Activated T-cell treated with anti-CD3 and anti-CD28 coated beads, Interleukin-2, amount 50 U/mL, for 72 hours (primary cell): ENCODE measurements at places on chromosomes 7 and 10. TPM values are rescaled to one million over a fixed set of nuclear protein-coding genes. Genes with fewer than 3 reads are reported as not detected.

Gene POR
- total RNA-seq, result 31.6 TPM

Gene GPRIN2
- not detected for total RNA-seq

Gene IL15RA
- 30.0 TPM for total RNA-seq

Gene ADCY1
- 52.3 TPM for total RNA-seq

Gene CPA4
- 0.32 TPM for total RNA-seq

Gene OR9A2
- 0.32 TPM for total RNA-seq

Gene CABCOCO1
- not detected for total RNA-seq

DNA sequence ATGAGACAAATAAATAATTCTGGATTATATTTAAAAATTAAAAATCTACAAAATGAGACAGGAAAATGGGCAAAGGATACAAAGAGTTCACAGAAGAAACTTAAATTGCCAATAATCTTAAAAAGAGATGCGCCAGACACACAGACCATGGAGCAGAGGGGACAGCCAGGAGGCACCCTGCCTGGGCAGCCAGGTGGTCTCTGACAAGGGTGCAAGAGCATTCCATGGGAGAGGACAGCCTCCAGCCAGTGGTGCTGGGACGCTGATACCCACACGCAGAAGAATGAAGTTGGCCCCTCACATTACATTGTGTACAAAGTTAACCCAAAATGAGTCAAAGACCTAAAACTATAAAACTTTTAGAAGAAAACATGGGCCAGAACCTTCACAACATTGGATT lies 106.3 kb downstream of the NKX6-2 start:
- DNase-seq, result no peak

- no peak for DNase-seq
Observed at GRCh38 chr7:121562259-121562658, 166.2 kb upstream of the FAM3C start.

DNA sequence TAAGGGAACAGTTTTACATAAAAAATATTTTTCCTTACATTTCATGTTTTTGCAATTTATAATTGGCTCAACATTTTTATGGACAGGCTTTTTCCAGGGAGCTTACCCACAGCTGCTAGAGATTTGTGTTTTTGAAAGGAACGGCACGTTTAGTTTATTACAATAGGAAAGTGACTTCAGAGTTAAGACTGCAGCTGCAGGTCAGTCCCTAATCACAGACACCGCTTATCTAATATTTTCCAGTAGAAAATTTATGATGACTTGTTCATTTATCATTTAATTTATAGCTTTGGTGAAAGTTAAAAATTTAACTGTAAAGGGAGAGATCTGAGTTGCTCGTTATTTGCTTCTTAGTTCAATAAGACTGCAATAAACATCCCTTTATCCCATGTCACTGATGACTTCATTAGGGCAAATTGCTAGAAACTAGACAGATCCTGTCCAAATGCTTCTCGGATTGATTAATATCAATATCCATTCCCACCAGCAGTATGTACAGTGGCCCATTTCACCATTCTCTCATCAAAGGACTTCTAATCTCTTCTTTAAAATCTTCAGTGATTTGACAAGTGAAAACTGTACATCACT lies 97.0 kb upstream of the ODAD2 start:
- no peak for DNase-seq

DNA sequence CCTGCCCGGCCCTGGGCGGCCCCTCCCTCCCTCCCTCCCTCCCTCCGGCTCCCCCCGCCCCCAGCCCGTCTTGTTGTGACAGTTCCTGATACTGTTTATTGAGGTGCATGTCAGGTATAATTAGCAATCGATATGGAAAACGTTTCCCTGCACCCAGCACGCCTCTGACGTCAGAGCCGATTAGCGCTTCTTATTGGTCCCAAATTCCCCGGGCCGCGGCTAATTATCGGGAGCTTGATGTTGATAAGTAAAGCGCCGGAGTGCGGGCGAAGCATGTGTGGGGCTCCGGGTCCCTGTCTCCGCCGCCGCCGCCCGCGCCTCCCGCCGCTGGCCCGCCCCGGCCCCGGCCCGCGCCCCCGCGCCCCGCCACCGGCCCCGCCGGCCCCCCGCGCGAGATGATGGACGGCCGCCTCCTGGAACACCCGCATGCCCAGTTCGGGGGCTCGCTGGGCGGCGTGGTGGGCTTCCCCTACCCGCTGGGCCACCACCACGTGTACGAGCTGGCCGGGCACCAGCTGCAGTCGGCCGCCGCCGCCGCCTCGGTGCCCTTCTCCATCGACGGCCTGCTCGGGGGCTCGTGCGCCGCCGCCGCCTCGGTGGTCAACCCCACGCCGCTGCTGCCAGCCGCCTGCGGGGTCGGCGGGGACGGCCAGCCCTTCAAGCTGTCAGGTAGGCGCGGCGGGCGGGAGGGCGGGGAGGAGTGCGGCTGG lies at the start of gene UNCX:
UNCX (plus strand) TSS at position 250 of the 710 bp plus-strand sequence; CDS start at position 396, 146 bp downstream.
- DNase-seq, result no peak

- no peak for DNase-seq
Observed at GRCh38 chr7:100808354-100808875, 18.9 kb downstream of the EPHB4 start.

DNA sequence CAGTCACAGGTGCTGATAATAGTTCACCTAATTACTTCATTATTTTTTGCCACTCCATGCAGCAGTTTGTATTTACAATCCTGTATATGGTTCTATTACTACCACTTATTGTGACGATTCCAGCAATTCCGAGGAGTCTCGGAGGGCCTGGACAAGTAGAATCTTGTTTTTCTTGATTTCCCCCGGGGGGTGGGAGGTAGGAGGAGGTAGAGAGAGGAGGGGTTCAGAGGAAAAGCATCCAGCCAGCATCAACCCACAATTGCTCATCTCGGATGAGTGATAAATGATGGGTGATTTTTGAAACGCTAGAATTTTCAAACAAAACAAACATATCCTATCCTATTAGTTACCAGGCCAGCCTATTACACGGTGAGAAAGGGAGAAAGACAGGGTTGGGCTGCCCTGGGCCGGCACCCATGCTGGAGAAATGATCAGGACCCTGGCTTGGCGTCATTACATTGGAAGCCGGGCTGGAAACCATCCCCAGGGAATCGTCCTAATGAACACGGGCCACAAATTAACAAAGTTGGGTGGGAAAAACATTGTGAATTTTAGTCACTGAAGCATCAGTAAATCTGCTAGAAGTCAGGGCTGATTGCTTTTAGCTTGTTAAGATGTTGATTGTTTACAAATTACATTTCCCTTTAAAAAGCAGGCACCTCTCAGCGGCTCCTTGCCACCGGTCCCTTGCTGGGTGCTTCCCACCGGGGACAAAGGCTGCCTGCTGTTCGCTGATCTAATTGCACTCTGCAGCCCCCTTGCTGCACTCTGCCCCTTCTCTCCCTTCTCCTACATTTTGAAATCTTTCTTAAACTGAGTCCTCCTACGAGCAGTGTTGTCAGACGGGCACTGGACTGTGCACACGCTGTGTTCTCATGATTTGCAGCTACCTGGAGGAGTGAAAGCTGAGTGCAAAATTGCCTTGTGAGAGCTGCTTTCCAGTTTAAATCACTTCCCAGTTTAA lies 95.5 kb downstream of the FAM204A start:
- DNase-seq, result no peak

DNA sequence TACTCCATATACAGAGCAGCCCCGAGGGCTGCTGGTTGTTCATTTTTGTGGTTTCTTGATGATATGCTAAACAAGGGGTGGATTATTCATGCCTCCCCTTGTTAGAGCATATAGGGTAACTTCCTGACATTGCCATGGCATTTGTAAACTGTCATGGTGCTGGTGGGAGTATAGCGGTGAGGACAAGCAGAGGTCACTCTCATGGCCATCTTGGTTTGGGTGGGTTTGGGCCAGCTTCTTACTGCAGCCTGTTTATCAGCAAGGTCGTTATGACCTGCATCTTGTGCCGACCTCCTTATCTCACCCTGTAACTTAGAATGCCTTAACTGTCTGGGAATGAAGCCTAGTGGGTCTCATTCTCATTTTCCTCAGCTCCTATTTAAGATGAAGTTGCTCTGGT lies 31.3 kb downstream of the GNAT3 start:
- no peak for DNase-seq

DNA sequence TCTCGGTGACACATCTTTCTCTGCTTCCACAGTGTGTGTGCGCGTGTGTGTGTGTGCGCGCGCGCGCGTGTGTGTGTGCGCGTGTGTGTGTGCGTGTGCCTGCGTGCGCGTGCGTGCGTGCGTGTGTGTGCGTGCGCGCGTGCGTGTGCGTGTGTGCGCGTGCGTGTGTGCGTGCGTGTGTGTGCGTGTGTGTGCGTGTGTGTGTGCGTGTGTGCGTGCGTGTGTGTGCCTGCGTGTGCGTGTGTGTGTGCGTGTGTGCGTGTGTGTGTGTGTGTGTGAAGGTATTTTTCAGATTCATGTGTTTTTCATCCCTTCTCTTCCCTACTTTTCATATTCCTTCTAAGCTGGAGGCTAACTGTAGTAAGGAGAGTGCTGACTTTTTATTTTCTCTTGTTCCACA lies 148.4 kb downstream of the CREB5 start:
- DNase-seq, result no peak

DNA sequence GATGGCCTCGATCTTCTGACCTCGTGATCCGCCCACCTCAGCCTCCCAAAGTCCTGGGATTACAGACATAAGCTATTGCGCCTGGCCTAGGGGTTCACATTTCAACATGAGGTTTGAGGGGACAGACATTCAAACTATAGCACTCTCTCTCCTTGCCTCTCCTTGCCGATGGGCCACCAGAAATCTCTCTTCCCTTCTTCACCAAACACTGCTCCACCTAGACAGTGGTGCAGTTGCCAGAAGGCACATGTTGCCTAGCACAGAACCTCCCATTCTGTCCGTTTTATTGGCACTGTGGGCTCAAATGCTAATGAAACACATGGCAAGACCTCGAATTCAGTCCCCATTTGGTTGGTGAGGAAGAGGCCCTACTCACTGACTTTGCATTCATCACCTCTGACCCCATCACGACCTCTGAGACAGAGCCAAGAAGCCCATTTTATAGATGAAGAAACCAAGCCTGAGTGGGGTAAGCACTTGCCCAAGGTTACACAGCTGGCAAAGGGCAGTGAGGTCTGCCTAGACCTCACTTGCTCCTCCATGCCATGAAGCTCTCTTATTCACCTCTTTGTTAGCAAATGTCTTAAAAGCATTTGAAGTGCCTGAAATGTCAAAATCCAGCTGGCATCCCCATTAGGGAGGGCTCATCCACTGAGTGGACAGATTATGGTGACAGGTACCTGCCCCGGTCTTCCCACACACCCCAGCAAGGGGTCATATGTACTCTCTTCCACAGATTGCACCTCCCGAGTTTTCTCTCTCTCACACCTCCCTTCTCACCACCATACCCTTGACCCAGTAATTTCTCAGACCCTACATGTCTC lies 34.0 kb downstream of the GPRIN2 start:
- DNase-seq, result no peak

GRCh38 chr10:9547936-9548904 lies 1469.5 kb upstream of the CELF2 start:
- DNase-seq, result no peak

DNA sequence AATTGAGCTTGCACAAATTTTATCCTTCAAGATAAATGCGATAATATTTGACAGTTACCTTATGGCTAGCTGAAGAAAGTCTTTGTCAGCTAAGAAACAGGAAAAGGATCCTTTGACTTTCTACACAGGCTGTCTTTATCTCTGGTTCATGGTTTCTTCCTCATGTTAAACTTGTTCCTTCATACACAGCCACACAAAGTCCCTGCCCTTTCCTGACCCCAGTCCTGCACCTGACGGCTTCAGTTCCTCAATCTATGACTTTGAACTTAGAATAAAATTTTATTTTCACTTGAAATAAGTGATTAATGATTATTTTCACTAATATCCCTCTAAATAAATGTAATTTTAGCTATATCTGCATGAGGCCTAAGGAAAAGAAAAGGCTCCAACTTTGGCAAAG lies 77.8 kb upstream of the PRSS1 start:
- no peak for DNase-seq

- DNase-seq, result peak; percentile 11
Observed at GRCh38 chr10:110368002-110368401, 63.3 kb upstream of the SMNDC1 start.

DNA sequence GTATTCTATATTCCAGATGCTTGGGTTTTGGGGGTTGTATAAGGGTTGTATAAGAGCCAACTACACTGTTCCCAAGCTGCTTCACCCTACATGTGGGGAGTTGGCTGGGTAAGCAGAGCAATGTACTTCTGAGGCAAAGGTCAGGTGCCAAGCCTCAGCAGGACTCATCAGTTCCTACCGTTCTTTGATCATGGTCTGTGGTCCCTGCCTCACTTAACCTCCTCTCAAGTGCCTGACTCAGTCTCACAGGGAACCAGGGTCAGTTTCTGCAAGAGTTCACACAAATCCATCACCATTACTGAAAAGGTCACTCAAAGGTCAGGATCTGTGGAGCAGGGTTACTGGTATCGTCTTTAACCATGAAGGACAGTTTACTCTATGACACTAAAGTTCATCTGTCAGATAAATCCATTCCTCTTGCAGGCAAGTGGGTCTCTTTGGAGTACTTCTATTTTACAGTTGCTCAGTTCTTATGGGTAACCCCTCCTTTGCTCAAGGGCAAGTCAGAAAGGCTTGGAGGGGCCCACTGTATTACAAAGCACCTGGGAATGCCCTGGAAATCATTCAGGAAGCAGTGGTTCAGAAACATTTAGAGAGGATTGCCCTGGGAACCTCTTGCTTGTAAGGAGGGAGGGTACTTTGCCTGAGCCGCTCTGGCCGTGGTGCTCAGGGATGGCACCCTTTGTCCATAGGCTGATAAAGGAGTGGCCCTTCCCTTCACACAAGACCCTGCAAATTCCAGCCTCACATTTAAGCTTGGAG lies 184.3 kb upstream of the CDCA7L start:
- DNase-seq, result no peak

DNA sequence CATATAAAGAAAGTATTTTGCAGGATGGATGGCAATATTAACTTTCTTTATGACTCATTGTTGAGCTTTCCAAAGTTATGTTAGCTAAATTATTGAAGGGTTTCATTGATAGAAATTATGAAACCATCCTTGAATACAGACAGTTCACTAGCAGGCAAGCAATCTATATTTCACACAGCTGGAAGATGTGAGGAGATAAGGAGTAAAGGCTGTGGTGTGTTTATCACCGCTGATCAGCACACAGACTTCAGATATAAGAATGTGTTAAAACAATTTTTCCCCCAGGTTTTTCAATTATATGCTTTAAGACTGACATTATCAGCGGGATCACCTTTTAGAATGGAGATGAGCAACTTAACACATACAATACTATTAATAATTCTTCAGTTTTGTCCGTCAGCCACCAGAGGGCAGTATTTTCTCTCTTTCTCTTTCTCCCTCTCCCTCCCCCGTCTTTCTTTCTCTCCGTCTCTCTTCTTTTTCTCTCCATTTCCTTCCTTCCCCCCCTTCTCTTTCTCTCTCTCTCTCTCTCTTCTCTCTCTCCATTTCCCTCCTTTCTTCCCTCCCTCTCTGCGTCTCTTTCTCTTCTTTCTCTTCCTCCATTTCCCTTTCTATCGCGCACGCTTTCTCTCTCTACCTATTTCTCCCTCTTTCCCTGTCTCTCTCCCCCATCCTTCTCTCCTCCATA lies 62.9 kb upstream of the FAM171A1 start:
- peak; percentile 22 for DNase-seq

GRCh38 chr7:82655965-82656364 lies 212.4 kb upstream of the CACNA2D1 start:
- DNase-seq, result no peak

- DNase-seq, result no peak
Observed at GRCh38 chr10:61475449-61475873, 22.3 kb upstream of the TMEM26 start.
